ENCODE measurements at places on chromosomes 4 and X.

DNA sequence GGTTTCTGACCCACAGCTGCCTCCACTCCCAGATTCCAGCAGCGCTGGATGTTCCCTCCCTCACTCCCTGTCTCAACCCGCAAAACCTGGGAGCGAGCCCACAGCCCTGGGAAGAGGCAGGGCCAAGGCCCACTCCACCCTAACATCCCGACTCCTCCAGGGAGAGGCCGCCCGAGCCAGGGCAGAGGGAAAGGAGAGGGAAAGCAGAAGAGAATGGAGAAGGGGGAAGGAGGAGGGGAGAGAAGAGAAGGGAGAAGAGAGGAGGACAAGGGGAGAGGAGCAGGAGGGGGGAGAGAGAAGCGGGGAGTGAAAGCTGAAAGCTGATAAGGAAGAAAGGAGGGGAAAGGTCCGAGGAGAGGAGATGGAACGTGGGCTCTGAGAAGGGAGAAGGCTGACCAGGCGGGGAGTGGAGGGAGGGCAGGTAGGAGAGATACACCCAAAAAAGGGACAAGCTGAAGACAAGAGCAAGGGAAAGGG lies 120.2 kb upstream of the PJA1 start:
- DNase-seq, result no peak

DNA sequence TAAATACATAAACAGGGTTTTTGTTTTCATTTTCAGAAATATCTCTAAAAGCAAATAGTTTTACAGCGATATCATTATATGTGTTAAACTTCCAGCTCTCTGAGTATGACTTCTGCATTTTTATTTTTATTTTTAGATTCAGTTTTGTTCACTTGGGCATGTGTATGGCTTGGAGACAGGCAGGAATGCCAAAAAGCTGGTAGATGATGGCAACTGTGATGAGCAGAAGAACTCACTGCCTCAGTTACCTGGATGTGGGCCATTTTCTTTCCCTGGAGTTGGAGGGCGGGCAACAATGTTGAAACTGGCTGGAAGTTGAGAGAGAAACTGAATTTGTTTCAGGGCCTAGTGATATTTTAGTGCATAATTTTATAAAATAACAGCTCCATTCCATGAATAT lies 266.4 kb downstream of the ARHGAP24 start:
- DNase-seq, result no peak

DNA sequence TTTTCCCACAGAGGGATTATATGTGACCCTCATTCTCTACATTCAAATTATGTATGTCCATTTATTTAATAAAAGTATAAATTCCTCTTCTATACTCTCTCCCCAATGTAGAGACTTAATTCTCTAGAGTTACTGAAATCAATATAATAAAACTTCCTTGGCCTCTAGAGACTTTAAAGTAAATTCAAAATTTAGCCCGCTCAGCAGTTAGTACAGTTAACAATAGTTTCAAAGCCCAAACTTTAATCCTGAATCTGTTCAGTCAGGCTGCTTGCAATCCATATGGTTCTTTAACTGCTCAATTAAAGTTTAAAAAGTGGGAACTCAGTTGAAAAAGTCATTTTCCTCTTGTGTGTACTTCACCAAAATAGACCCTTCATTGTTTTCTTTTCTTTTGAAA lies 2558.4 kb downstream of the ARAP2 start:
- DNase-seq, result no peak

- no peak for DNase-seq
Observed at GRCh38 chrX:150502979-150503897, 65.2 kb upstream of the MTM1 start.

- DNase-seq, result no peak
Observed at GRCh38 chr4:1836650-1837049, 19.3 kb downstream of the LETM1 start.

DNA sequence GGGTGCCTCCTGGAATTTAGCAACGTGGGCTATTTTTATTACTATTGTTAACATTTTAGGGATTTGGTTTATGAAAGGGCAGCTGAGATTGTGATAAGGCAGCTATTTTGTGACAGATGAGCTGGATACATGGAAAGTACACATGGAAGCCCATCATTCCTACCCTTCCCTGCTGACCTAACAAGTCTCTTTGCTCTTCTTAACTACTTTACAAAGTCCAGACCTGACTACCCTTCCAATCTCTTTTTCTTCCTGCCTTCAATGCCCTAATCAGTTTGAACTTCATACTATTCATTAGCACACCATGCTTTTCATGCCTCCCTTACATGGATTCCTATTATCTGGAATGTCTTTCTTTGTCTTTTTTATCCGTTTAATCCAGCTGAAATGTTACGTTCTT lies 9.4 kb upstream of the AFP start:
- no peak for DNase-seq

DNA sequence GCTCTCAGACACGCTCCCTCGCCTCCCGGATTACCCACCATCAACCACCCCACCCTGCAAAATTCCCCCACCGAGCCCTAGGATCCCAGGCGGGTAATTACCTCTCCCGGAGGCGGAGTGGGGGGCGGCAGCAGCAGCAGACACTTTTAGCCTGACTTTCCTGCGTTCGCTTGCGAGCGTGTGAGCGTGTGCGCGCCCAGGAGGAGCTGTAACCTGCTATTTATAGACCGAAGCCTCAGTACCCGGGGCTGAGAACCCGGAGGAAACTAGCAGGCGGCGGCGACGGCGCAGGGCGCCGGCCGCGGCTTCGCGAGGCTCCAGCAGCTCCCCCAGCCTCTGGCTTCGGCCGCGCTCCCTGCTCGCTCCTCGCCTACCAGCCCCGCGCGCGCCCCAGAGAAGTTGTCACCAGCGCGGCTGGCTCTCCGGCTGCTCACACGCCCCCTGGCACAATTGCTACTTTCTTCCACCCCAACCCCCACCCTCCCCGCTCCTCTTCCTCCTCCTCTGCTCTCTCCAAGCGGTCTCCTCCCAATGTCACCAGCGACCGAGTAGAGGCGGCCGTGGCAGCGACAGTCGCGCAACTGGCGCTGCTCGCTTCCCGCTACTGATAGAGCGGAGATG lies at the start of gene INPP4B:
Gene INPP4B, minus strand, starts transcription at position 194 of the 621 bp plus-strand sequence.
- peak; percentile 16 for DNase-seq

DNA sequence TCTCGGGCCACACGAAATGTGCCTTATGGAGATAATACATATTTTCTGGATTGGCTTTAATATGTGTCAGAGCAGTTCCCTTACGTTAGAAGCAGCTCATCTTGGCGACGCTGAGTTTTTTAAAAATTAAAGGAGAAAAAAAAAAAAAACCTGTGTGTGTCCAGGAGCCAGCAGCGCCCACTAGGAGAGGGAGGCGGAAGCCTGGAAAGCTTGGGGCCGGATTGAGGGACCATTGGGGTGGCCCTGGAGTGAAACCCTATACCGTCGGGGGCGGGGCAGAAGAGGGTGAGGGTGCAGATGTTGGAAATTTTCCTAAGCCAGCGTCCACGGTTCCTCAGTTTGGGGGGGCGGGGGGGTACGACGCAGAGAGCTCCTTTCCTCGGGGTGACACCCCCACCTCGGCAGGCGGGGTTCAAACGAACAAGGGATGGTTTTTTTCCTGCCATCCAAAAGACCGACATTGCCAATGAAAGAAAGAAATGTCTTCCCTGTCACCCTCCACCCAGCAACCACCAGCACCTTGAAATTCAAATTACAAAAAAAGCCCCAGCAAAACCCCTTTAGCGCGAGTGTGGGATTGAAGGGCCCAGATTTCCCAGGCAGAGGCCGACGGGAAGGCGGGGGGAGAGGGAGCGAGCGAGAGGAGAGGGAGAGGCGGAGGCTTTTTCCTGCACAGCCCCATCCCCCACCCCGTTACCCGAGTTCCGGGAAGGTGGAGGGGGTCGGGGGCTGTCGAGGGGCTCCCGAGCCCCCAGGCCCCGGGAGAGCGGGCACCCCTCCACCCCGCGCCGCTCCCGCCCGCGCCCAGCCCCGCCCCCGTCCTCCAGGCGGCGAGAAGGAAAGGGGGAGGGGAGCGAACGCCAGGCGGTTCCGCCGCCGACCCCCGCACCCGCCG lies 859 bp downstream of the SMARCA1 start:
- no peak for DNase-seq

DNA sequence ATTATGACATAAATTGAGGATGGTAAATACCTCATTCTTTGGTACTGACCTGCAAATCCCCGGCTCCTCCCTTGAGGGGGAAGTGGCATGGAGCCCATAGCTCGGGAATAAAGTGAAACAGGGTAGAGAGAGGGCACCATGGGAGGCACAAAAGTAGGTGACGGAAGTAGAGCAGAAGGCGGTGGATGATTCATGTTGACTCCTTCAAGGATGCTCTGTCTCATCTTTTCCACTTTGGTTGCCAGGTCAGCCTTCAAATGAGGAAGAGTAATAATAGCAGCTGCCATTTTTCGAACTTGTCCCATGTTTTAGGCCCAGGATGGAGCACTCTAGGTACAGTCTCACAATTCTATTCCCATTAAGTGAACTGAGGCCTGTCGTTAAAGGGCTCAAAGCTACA lies 41.4 kb upstream of the PHF8 start:
- no peak for DNase-seq

DNA sequence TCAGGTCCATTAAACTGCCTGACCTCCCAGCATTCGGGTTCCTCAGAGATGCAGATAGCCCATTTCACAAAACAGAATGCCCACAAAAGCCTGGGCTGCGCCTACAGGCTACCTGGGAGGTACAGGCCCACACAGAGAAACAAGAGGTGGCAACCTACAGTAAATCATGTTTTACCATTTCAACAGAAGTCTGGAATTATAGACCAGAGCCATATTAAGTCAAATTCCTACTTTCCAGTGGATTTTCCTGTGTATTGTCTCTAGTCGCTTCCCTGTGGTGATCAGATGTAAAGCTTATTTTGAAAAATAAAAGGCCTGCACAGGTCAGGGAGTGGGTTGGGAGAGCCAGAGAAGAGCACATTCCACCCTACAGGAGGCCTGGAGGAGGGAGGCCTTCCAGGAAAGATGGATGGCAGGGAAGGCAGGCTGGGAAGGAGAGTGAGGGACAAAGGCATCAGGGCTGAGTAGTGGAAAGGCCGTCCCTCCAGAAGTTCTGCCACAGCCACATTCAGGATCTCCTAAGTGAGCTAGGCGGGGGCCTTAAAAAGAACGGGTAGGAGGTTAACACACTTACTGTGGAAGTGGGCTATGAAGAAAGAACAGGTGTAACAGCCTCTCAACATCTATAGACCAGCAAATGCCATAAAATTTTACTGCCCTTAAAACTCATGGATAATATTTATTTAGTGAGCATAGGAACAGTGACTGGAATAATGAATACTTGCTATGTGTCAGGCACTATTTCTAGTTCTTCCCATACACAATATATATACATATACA lies 19.0 kb upstream of the USO1 start:
- DNase-seq, result no peak
